Caudate nucleus (tissue), 63 donors: ENCODE measurements at places on chromosomes 4 and X.

DNA sequence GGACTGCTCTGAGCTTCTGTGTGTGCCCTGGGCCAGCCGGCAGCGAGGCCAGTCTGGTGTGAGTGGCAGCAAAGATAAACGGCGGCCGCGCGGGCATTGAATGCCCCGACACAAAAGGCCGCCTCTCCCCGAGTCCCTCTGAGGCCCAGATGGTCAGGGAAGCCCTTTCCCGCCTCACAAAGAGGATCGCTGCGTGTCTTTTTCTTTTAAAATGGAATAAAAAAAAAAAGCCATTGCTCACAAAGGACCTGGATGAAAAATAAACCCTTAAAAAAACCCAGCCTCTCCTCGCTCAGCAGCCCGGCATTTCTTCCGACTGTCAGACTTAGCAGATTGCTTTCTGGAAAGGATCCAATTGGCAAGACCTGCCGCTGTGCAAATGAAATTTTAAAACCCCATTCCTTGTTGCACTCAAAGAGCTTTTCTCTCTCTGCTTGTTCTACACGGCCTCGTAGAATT is 578.7 kb downstream of the BCOR start:
- no peak for DNase-seq

DNA sequence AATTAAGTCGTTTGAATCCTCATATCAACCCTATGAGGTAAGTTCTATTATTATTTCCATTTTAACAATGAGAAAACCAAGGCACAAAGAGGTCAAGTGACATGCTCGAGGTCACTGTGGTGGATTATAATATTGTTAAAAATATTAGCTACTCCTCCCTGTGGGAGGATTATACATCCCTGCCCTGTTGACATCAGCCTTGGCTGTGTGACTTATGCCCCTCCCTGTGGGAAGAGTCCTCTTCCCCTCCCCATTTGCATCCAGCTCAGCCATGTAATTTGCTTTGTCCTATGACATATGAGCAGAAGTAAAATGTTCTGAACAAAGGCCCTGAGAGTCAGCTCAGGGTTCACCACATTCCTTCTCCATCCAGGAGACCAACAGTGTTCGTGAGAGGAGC is 152.7 kb upstream of the ZIC3 start:
- DNase-seq: no peak

- no peak for DNase-seq
These were observed 103.6 kb downstream of the FAM13A start for GRCh38 chr4:88953400-88953799.

- DNase-seq: no peak
These were observed 183.4 kb downstream of the ANKRD50 start for GRCh38 chr4:124529131-124529530.

- DNase-seq: no peak
These were observed 1250.6 kb downstream of the ADGRL3 start for GRCh38 chr4:62450740-62451139.

GRCh38 chr4:189060104-189060503 is 880.6 kb upstream of the FRG1 start:
- no peak for DNase-seq

DNA sequence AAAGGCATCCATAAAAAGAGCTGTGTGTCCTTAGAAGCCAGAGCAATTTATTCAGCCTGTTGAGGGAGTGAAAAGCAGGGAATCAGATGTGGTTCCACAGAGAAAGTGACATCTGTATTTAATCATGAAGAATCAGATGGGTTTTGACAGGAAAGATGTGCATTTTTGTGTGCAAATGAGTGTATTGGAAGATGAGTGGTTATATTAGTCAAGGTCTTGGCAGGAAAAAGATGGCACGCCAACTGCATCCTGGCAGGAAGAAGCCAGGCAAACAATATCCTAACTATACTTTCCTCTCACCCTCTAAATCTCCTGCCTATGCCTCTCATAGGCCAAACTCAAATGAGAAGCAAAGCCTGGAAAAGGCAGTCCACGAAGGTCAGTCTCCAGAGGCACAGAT is 59.1 kb downstream of the SCFD2 start:
- no peak for DNase-seq

GRCh38 chrX:69031971-69032391 is 133.3 kb downstream of the PJA1 start:
- no peak for DNase-seq

DNA sequence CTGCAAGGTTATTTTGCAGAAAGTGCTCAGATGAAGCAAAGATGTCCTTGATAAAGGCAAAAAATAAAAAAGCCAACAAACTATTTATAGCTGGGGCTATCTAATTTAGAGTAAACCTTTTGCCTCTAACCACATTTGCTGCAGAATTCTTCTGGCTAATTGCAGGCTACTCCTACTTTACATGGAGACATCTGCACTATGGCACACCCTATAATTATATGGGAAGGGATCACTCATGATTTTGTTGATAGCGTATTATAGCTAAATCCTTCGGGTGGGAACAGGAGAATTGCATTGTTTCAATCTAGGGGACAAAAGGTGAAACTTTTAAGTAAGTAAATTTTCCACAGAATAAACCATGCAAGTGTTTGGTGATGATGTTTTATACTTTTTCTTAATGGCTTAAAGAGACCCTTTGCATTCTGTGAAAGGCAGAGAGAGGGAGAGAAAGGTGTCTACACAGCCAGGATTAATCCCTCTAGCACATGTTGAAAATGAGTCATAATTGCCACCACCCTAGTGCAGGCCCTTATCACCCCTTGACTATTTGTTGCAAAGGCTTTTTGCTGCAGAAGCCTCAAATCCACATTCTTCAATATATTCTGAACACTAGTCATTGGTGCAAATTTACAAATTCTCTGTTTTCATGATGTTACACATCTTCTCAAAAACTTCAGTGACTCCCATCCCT is 221.3 kb upstream of the BMP3 start:
- DNase-seq: no peak

- DNase-seq: no peak
These were observed 30.8 kb downstream of the HERC3 start for GRCh38 chr4:88623097-88623496.

- no peak for DNase-seq
These were observed 13.1 kb downstream of the GRXCR1 start for GRCh38 chr4:42905591-42905990.

GRCh38 chr4:82708982-82709381 is 89.6 kb downstream of the SCD5 start:
- no peak for DNase-seq

- DNase-seq: no peak
These were observed 98.5 kb downstream of the CENPC start for GRCh38 chr4:67446811-67447210.

DNA sequence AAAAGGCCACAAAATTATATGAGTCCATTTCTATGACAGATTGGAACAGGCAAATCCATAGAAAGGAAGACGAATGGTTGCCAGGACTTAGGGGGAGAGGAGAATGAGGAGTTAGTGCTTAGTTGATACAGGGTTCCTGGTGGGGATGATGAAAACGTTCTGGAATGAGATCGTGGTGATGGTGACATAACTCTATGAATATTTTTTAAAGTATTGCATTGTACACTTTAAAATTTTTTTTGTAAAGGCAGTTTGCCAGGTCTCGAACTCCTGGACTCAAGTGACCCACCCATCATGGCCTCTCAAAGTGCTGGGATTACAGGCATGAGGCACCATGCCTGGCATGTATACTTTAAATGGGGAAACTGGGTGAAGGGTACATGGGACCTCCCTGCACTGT is 9.9 kb upstream of the CCNQ start:
- DNase-seq: no peak

DNA sequence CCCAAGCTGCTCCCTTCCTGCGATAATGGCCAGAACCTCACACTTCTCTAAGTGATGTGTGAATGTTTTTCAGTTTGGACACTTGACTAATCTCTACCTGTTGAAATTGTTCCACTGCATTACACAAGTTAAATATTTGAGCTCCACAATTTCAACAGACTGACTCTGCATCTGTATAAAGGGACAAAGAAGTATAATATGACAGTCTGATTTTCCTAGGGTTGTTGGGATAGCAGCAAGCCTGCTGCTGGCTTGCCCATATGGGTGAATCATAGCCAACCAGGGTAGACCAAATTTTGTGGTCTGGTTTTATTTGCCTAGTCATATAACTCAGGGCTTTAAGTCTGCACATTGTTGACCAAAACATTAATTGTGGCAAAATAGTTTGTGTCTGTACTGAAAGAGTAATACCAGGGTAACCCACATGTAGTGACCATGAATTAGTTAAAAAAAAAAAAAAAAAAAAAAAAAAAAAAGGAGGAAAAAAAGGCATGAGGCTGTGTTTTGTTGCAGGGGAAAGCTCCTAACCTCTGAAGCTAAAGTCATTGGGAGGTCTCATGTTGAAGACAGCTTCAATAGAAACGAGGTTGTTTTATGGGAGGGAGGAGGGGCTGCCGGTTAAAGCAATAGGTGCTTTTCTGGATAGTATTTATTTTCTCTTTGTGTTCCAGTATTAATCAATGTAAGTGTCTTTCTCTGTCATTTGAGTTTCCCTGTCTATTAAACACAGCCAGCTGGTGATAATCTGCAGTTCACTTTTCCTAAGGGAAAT is 534.2 kb downstream of the RAB28 start:
- DNase-seq: no peak

DNA sequence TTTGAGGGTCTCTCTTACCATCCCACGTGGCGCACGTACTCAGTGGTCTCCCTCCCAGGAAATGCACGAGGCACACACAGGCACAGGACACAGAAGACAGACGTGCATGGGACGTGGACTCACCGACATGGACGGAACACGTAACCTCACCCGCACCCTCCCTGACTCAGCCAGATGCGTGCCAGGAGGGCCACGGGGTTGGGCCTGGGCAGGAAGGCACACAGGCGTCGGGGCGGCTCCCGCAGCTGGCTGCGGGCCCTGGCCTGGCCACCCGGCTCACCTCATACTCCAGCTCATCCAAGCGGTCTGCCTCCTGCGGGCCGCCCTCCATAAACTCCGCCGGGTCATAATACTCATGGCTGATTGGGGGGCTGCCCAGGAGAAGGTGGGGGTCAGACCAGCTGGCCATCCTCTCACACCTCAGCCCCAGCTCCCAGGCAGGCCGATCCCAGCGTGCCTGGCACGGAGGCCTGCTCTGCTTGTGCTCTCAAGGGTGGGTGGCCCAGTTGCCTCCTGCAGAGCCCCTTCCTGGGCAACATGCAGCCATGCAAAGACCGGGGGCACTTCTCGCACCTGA is 12.6 kb downstream of the SSR4 start:
- DNase-seq: no peak

- no peak for DNase-seq
These were observed 27.5 kb upstream of the PLCXD1 start for GRCh38 chrX:253451-254297.
